Progenitor cell of endocrine pancreas (in vitro differentiated cells): ENCODE measurements at places on chromosomes 3 and 15. TPM values are rescaled to one million over a fixed set of nuclear protein-coding genes. Genes with fewer than 3 reads are reported as not detected.

- DNase-seq = no peak
Measured at GRCh38 chr15:89521605-89522004, 25.2 kb upstream of the RHCG start.

Gene ACTC1
- 3.5 and 5.3 TPM in 2 replicates for total RNA-seq

Gene MASP1
- total RNA-seq = 0.60 and 1.6 TPM in 2 replicates

Gene HYAL1
- total RNA-seq = 3.1 and 4.1 TPM in 2 replicates

Gene PPARG
- 17.1 and 17.5 TPM in 2 replicates for total RNA-seq

Gene ACSBG1
- 0.18 TPM in 1 of 2 replicates, not detected in the other for total RNA-seq

GRCh38 chr3:138600100-138600745, 6.2 kb upstream of the CEP70 start:
- DNase-seq = no peak

DNA sequence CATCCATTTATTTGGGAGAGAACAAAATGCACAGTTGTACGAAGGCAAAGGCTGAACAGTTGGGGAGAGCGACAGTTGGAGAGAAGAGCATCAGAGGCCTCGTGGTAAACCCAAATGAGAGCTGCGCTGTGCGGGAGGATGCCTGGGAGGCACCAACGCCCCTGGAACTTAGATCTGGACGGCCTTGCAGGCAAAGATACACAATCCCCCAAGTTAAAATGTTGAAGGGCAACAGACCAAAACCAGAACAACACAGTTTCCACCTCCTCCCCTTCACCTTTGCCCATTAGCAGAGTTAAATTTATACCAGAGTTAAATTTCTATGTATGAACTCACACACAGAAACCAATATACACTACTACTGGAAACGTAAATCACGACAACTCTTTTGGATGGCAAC, 339.6 kb downstream of the RORA start:
- DNase-seq = no peak

GRCh38 chr3:53046171-53047170, 598 bp upstream of the SFMBT1 start:
- DNase-seq = peak; percentile 41

Gene XPC
- total RNA-seq = 40.1 and 43.0 TPM in 2 replicates

- no peak for DNase-seq
Measured at GRCh38 chr3:15743587-15744009, 54.2 kb downstream of the ANKRD28 start.

GRCh38 chr3:26236531-26236930, 386.0 kb upstream of the LRRC3B start:
- DNase-seq = no peak

Gene SETD2
- total RNA-seq = 71.4 and 73.9 TPM in 2 replicates

Gene PEAK1
- 32.3 and 33.8 TPM in 2 replicates for total RNA-seq

GRCh38 chr15:70411143-70411863, 313.6 kb upstream of the TLE3 start:
- no peak for DNase-seq

DNA sequence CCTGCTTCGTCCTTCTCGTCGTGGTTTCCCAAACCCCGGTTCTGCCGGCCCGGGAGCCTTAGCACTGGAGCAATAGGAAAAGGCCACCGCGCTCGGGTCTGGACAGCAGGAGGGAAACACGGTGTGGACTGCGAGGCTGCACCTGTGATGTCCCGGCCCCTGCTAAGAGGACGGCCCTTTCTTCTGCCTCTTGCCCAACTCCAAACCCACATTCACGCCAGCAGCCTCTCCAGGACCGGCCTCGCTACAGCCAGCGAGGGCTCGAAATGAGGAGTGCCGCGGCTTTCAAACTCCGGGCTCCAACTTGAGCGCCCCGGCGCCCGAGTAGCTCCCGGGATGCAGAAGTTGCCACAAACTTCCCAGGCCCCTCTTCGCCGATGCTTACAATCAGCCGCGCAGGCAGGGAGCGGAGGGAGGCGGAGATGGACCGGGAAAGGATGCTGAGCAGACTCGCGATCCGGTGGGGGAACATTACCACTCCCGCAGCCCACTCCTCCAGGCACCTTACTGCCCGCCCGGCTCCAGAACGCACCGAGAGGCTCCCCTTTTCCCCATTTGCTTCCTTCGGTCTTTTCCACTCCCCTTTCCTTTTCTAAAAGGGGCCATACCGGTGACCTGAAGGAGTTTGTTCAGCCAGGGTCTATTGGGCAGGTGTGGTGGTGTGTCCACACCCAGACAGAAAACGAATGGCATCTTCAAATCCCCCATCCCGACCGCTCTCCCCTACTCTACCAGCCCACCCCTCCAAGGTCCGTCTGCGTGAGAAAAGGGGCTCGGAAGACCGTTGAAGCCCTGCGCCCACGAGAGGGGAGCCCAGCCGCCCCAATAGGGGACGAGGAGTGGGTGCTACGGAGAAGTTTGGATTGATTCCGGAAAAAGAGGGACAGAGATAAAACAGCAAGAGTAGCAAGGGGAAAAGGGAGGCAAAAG, 18.8 kb upstream of the SATB1 start:
- DNase-seq = peak; percentile 21

- DNase-seq = no peak
Measured at GRCh38 chr3:187361835-187362234, 6.3 kb upstream of the RTP4 start.

DNA sequence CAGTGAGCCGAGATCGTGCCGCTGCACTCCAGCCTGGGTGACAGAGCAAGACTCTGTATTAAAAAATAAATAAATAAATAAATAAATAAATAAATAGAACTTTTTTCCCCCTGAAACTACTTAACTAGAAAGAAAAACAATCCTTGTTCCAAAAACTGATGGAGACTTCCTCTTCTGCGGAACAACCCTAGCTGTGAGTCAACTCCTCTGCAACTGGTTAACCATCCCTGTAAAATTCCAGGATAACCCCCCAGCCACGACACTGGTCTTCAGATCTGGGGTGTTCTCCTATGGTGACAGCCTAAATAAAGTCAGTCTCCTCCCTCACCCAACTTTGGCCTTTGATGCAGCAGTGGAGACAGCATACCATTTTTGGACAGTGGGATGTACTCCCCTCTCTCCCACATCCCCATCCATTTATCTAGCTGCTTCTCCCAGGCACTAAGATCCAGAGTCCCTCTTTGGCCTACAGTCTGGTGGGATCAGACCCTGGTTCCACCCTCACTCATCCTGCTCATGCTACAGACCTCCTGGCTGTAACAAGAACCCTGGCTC, 352.6 kb downstream of the OCA2 start:
- DNase-seq = no peak

DNA sequence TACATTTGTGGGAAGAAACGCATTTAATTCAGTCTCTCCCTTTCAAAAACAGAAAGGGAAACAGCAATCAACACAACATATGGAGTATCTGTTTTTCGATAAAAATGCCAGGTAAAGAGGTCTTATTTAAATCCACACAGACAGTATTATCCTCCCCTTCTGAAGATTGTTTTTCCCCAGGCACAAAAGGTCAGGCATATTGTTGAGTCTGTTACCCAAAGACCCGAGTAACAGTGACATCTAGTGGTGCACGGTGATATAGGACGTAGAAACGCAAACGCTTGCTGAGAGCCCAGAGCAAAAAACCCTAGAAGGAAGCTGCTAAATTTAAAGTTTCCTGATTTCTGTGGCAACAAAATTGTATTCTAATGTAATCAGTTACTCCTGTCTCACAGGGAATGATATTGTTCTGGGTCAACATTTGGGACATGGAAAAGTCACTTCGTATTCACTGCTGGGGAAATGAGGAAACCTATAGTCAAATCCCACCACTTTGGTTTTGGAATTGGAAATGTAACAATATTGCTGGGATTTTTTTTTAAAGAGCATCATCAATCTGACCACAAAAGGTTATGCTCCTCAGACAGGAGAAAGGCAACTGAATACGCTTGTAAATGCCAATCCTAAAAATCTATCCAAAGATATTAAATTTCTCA, 312.7 kb upstream of the CCDC54 start:
- DNase-seq = peak; percentile 60

DNA sequence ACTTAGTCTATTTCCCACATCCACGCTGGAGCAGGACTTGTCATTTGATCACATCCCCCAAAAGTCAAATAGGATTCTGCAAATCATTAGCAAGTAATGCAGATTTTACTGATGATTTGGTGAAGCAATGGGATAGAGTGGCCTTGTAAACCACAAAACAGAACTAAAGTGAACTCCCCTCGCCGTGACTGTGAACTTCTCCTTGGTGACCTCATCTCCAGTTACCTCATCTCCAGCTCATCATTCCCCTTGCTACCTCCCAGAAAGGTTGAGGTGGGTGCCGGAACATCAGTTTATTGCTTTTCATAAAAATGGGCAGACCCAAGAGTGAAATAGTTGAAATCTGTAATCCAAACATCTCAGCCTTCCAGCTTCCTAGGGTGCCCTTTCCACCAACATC, 36.7 kb upstream of the ADPGK start:
- no peak for DNase-seq

GRCh38 chr3:25576831-25577454, 87.8 kb downstream of the TOP2B start:
- no peak for DNase-seq

GRCh38 chr15:71091601-71092000, 23.7 kb upstream of the THSD4 start:
- no peak for DNase-seq

GRCh38 chr15:66288551-66289185, 4.7 kb upstream of the DIS3L start:
- no peak for DNase-seq

DNA sequence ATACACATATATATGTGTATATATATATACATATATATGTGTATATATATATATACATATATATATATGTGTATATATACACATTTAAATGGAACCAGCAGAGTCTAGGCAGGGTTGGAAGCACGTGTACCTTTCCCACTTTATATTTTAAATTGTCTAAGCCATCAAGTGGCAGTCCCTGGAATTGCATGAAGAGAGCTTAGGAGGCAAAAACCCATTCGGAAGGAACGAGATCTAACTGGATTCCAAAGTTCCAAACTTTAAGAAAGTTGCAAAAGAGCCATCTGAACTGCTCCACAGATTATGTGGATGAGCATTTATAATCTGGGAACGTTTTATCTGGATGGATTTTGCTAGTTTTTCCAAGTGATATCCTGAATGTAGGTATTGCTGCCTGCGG, 186.5 kb downstream of the FOXP1 start:
- no peak for DNase-seq

DNA sequence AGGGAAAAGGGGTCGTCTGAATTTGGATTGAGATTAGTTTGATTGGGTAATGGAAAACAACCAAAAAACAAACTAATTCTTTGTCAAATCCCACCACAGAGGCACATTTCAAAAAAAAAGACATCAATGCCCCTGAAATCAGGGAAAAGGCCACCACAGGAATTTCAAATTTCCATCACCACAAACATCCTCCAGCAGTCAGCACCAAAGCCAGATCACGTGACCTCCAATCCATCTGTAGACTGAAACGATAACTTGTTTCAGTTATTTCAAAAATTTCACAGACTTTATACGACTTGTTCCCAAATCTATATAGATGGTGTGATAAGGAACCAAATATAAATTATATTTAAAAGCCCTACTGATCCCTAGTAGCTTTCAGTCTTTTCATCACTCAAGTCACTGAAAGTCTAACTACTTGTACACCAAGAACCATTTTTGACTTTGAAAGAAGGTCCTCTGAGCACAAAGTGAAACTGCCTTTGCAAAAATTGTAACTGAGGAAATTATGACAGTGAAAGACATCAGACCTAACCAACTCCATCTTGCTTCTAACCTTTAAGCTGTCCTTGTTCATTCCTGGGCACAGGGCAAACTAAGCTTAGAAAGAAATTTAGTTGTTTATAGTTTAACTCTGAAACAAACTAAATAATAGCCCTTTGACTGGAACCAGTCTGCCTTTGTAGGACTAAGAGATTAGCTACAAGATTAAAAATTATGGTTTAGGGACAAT, 48.1 kb upstream of the PLCL2 start:
- no peak for DNase-seq

DNA sequence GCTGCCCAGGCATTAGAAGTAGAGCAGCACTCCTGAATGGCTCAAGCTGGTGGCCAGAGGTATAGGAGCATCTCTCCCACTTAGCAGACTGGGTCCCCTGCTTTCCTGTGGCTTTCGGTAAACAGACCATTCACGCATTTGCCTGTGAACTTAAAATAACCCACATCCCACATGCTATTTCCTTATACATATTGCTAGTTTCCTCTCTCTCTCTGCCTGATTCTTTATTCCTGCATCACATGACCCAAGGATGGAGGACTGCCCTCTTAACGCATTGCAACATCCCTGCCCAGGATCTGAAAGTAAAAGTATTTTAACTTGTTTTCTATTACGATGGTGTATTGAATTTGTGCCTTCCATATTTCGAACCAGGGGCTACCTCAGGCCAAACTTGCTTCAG, 43.4 kb upstream of the NLGN1 start:
- DNase-seq = no peak

Gene PIERCE2
- total RNA-seq = 4.7 and 5.8 TPM in 2 replicates

Gene SMCO1
- total RNA-seq = not detected in 2 replicates

DNA sequence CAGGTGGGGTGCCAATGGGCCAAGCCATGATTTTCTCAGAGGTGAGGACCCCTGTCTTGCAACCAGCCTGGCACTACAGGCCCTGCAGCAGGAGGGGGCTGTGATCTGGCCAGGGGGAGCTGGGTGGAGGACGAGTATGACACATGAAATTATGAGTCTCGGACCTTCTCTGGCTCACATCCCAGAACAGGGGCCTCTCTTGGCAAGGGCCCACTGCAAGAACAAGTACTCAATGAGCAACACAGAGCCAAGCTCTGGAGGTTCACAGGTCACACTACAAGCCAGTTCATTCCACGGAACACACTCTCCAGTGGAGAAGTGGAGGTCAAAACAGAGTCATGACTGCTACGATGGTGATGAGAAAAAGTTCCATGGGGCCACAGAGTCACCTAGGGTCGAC, 28.3 kb downstream of the CCDC32 start:
- no peak for DNase-seq

DNA sequence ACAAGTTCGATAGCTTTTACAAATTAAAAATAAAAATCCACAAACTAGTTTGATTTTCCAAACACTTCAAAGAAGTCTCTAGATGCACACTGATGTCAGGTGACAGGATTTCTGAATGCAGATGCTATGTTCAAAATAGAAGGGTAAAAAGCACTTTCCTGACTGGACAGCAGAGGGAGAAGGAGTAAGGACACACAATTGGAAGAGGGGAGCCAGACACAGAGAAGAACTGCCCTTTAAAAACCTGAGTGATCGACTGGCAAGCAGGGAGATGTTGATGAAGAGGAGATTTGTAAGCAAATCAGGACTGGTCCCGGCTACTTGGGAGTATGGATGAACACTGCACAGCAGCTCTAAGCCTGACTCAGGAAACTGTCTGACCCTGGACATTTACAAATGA, 612.8 kb downstream of the MAGI1 start:
- DNase-seq = no peak

GRCh38 chr3:132749786-132750185, 27.6 kb upstream of the NPHP3 start:
- DNase-seq = no peak

DNA sequence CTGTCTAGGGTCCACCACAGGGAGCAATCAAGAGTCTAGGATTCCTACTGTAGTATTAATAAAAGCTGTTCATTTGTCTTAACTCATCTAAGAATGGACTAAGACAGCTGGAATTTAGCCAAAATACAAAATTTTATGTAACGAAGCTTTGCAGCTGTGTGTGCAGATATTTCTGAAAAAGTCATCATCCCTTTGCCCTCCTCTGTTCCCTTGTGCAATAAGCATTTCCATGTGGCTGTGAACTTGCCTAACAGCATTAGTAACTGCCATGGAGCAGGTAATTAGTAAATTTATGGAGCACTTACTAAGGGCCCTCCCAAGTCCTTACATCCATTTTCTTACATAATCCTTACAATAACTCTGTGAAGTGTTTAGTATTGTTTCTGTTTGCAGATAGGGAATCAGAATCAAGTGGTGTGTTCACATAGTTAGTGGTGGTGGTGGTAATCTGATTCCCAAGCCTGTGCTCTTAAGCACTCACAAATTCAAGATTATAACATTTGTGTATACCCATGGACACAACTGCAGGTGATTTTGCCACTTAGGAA, 114.5 kb downstream of the RARB start:
- DNase-seq = no peak
